ENCODE measurements at places on chromosomes 3 and 15. TPM values are rescaled to one million over a fixed set of nuclear protein-coding genes. Genes with fewer than 3 reads are reported as not detected.
A peak's percentile ranks its signal among the peaks of the same experiment; 100 is the strongest.

GRCh38 chr3:194928227-194928626 is 242.5 kb downstream of the FAM43A start:
- no peak for DNase-seq

- DNase-seq: no peak
Observed at GRCh38 chr15:34323217-34323616, 14.4 kb downstream of the SLC12A6 start.

DNA sequence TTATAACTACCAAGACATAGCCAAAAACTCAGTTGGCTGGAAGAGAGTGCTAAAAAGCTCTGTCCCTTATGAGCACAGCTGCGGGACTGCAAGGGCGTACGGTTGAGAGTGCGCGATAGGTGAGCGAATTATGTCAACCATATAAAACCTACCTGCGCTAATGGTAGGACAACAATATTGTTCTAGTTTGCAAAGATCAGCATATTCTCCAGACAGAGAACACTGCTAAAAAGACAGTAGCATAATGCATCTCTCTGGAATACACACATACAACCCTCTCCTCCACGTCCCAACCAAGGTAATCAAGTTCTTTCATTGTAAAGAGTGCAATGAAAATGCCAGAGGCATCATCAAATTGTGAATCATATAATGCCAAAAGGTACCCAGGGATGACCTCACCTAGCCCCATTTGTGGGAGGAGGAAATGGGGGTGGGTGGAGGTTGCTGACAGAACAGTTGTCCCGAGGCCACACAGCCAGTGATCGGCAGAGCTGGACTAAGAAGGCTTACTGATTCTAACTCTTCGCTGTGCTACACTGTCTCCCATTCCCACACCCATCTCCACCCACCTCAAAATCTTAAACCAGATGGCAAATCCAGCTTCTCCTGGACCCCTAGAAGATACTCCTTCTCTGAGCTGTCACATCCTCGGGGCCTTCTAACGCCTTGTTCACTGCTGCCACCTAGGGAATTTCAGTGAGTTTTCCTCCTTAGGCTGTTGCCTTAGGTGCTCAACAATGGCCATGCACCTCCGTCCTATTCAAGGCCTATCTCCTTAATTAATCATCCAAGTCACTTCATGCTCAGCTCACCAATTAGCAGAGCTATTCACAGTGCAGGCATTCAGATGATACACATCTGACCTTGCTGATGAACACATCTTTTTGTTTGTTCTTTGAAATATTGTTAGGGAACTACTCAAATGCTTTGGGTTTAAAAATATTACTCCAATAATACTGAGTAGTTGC is 60.7 kb downstream of the RPL22L1 start:
- DNase-seq: peak; percentile 83

GRCh38 chr3:63689285-63689684 is 36.8 kb downstream of the SNTN start:
- no peak for DNase-seq

- no peak for DNase-seq
Observed at GRCh38 chr3:195007766-195008165, 263.2 kb downstream of the XXYLT1 start.

DNA sequence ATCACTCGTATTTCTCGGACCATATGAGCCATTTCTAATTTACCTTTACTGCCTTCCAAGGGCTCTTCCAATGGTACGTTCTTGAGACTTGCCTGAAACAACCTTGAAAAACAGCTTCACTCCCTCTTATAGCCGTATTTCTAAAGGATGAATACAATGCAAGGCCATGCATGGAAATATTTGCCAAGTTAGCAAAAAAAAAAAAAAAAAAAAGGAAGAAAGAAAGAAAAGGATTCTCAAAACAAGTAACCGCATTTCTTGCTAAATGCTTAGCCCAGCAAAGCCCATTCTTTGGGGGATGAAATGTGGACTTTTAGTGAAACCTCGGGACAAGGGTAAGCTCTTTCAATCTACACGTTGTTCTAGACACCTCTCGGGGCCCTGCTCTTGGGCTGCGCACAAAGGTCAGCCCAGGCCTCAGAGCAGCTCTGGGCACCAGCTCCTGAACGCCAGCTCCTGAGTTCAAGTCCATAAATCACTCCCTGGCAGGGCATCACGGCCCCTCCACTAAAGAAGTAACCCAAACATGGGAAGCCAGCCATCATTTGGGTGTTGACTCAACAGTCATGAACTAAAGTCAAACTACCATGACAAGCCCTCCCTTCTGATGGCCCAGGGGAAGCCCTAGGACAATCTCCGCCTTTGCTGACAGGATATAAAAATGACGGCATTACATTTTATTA is 132.7 kb downstream of the ADAMTS17 start:
- DNase-seq: no peak

SLC4A7 gene
- total RNA-seq: 176 TPM

All from fibroblast of lung (primary cell).